ENCODE measurements at places on chromosomes 7 and 10.

GRCh38 chr10:12606461-12606860 lies 257.1 kb downstream of the CAMK1D start:
- DNase-seq, result no peak

DNA sequence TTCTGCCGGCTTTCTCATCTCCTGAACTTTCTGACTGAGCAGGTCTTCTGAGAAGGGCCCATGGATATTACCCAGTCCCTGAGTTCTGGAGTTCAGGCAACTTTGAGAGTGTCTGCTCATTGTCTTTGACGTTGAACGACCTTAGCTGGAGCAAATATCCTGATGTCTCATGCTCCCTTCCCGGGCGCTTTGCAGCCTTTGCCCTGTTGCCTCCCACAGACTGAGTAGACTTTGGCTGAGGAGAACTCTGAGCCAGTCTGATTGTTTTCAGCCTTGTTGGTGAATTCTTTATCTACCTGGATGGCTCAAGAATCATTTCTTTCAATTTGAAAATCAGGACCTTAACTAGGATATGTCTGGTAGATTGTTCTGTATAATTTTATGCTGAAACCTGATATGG lies 353.7 kb downstream of the GLRX3 start:
- no peak for DNase-seq

DNA sequence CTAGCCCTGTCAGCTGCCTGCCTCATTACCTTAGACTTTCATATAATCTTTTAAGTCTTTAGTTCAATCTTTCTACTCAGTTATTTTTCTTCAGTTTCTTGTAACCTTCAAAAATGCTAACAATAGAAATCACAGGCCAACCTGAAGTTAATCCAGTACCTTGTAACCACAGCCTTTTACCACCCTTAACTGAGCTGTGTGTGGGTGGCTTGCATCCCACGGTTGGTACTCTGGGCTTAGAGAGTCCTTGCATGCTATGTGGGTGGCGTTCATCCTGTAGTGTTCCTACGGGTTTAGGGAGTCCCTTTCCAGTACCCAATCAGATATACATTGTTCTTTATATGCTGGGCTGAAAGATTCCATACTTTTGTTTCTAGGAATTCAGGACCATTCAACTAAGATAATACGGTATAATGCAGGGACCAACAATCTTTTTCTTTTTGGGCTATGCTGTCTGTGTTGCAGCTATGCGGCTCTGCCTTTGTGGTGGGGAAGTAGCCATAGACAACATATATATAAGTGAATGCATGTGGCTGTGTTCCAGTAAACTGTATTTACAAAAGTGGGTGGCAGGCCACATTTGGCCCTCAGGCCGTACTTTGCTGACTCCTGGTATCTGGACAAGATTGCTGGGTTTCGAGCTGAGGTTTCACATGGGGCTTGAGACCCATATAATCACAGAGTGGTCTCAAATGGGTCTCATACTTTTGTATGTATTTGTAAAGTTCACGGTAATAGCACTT lies 280.8 kb upstream of the LRGUK start:
- DNase-seq, result no peak

- DNase-seq, result no peak
Observed at GRCh38 chr7:127782654-127783559, 130.9 kb downstream of the SND1 start.

DNA sequence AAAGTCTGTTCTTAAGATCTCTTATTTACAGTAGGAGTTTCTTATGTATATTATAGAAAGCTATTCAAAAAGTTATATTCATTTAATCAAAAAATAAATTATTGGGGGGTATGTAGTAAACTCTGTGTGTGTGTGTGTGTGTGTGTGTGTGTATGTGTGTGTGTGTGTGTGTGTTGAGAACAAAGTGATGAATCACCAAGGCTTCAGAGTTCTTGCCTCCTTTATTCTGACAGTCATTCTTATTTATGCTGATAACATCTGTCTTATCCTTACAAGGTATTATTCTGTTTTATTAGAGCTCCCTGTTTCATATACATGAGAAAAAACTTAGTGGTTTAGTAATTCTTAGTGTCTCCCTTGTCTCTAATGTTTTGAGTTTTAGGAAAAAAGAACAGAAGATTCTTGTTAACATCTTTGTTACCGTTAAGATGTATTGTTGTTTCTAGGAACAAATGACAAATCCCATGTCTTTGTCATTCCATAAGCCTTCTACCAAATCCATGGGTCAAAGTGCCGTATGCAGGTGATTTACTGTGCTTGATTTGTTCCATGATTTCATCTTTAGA lies 424.0 kb downstream of the EXOC4 start:
- DNase-seq, result no peak
